ENCODE measurements at places on chromosomes 7 and 10.

- DNase-seq: no peak
Observed at GRCh38 chr10:5896208-5897052, 6.4 kb downstream of the FBH1 start.

DNA sequence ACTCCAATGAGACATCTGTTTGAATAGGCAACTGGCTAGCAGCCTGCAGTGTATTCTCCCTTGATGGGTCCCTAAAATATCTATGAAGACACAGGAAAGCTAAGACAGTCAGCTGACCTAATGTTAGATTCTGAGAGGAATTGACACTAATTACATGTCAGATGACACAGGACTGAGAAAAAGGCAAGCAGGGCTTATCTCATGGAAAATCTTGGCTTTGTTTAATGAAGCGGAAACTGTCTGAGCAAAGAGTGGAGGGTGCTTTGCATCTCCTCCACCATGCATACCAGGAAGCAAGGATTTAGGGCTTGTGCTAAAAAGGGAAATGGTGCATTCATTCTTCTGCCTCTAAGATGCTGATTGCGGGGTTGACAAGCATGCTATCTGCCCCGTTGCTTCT, 135.5 kb upstream of the GLI3 start:
- no peak for DNase-seq

DNA sequence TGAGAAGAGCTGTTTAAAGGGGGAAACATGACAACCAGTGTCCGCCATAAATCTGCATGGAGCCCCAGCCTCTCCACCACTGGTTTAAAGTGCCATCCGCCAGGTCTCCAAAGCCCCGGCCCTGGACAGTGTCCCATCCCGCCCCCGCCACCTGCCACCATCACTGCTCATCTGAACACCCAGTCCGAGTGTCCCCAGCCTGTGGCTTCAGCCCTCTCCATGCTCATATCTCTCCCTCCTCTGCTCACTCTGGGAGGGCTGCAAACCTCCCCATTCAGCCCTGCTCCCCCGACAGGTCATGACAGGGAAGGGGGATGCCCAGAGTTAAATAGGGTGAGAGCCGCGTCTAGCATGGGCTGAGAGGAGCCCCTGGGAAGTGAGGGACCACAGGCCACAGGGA, 266.2 kb downstream of the DNAJB6 start:
- DNase-seq: no peak

GRCh38 chr7:68276725-68277124, 1280.1 kb downstream of the TYW1 start:
- DNase-seq: no peak

DNA sequence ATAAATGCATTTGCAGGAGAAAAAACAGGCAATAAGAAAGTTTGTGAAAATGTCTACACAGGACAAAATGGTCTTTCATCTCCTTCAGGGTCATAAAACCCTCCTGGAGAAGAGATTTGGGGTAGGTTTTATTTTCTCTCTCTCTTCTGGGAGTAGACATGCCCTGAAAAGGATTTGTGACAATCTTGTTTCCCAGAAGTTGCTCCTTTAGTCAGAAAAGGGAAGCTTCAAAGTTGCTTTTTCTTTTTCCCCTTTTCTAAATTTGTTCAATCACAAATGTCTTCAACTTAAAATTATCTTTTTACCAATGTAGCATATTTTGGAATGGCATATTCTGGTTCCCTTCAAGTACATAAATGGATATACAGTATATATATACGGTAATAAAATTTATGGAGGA, 9.4 kb upstream of the ANKRD22 start:
- no peak for DNase-seq

DNA sequence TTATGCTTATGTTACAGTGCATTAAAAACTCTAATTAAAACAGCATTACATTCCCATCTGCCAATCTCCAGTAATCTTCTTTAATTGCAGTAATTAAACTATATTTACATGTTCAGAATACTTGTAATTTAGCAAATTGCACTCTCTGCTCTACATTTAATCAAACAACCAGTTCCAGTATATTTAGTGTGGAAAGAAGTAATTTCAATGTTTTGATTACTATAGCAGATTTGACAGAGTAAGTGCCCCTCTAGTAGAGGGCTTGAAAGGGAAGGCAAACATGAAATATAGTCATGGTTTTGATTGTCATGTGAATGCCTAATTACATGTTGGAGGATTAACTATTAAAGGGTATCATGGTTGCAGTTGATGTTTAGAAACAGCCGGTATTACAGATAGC, 739.7 kb downstream of the AUTS2 start:
- DNase-seq: no peak

- no peak for DNase-seq
Observed at GRCh38 chr10:71648933-71649320, 70.7 kb downstream of the C10orf105 start.

GRCh38 chr10:49322371-49323170, 23.6 kb downstream of the C10orf71 start:
- no peak for DNase-seq

DNA sequence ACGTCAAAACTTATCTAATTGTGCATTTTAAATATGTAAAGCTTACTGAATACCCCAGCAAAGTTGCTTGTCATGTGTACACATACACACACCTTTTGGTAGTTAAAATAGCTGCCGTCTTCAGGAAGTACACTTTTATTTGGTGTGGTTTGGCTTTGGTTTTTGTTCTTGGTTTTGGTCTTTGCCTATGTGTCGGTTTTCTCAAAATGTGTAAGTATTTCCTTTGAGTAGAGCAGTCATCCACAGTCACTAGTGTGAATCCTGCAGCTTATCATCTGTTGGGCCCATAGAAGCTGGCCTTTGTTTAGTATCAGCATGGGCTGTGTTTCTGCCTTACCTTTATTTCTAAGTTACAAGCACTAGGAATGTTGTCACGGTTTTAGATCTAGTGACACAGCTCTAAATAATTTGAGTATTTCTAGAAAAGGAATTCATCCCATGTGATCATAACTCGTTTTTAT, 35.3 kb downstream of the NET1 start:
- DNase-seq: no peak

DNA sequence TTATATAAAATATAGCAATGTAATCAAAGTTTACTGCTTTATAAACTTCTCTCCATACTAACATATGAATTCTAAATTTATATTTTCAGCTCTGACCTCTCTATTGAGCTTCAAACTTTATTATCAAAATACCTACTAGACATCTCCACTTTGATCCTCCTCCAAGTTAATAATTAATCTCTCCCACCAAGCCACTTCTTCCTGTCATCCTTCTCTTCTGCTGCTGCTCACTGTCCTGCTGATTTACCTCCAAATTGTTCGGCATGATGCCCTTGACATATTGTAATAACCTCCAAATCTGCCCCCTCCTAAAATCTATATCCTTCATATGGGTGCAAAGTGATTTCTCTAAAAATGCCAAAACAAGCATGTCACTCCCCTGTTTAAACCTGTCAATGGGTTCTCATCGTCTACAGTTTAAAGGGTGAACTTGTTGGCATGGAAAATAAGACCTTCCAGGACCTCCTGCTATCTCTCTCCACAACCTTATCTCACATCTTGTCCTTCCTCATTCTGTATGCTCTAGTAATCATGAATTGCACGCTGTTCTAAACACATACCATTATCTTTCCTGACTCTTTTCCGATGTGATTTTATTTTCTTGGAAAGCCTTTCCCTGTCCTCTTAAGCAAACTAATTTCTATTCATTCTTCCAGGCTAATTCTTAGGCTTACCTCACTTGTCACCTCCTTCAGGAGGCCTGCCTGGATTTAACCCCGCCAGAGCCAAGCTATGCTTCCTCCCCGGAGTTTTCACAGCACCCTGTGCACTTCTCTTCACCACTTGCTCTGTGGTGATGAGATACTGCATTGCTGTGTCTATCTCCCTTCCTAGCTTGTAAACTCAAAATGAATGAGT, 52.1 kb upstream of the STK17A start:
- DNase-seq: no peak

GRCh38 chr7:112646783-112647182, 143.4 kb downstream of the TMEM168 start:
- DNase-seq: no peak

GRCh38 chr10:86024281-86025041, 342.1 kb downstream of the GRID1 start:
- no peak for DNase-seq

DNA sequence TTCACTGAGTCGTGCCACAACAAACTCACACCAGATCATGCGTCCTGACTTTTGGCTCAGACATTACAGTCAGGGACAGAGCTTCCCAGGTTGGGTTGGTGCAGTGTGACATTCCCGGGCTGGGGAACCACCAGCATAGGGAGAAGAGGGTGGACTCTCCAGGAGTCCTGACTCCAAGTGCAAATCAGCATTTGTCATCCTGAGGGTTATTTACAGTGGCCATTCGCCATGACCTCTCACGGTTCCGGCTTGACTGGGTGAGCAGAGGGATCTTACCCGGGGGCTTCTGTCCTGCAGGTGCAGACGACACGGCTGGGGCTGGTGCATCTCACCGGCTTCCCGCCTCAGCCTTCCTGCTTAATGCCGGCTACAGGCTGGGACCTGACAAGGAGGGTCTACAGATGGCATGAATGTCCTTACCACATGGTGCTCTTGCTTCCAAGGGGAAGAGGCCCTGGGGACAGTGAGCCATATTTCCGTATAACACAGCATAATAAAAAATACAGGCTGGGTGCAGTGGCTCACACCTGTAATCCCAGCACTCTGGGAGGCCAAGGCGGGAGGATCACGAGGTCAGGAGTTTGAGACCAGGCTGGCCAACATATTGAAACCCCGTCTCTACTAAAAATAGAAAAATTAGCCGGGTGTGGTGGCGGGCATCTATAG, 12.5 kb upstream of the INTS1 start:
- no peak for DNase-seq

DNA sequence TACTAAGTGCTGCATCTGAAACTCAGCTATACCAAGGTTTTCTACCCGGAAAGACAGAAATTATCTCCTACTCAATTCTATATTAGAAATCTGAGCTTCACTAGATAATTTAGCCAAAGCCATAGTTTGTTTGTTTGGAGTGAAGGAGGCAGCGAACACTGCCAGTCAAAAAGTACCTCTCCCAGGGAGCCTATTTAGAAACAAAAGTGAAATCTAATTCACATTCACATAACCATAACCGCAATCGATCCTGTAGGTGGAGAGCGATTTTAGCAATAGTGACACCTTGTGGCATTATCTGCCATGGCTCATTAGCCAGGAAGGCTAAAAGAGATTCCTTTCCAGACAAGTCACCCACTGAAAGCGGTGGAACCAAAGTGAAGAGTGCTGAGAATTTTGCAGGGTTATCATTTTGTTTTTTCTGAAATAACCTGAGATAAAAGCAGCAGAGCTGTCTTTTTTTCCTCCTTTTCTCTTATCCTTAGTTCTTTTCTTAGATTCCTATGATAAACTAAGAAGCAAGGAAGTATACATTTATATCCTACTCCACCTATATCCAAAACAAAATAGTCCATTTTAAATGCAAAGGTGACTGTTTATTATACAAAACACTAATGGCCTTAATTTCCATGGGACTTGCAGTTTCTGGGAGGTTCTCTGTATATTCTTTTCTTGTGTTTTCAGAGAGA, 83.7 kb upstream of the BET1 start:
- DNase-seq: no peak

DNA sequence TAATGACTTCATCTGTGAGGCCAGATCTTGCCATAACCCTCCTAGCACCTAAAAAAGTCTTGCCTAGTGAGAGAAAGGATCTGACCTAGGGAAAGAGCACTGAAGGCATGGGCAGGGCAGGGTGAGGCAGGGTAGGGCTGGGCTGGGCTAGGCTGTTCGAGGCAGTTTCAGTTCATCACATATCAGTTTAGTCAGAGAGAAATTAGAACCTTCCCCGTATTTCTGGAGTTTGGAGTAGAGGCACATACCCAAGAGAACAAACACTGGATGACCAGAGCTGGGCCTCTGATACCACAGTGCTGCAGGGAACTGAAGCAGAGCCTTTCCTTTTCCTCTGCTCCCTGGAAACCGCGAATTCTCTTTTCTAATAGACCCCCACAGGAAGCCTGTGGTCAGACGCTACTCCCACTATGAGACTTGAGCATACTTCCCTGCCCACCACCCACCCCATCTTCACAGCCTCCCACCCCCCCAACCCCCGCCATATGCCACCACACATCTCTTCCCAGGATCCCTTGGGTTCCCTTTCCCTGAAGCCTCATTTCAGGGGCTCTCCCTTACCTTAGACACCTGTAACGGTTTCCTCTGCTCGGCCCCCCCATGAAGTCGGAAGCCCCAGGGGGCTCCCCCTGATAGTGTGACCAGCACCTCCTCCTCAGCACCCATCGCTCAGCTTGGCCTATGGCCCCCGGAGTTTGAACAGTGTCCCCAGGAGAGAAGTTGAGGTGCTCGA, 406 bp downstream of the SYNPO2L start:
- DNase-seq: no peak

DNA sequence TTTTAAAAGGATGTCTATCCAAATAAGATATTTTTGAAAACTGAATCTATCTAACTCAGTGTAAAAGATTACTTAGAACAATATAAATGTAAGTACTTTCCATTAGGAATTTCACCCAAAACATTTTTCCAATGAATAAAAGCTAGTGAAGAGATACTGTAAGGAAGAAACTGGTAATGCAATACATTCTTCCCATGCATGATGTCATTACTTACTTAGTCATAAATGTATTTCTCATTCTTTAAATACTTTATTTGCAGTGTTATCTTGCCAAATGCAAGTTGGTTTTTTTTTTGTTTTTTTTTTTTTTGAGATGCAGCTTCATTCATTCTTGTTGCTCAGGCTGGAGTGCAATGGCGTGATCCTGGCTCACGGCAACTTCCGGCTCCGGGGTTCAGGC, 265.6 kb downstream of the PHF14 start:
- DNase-seq: no peak

DNA sequence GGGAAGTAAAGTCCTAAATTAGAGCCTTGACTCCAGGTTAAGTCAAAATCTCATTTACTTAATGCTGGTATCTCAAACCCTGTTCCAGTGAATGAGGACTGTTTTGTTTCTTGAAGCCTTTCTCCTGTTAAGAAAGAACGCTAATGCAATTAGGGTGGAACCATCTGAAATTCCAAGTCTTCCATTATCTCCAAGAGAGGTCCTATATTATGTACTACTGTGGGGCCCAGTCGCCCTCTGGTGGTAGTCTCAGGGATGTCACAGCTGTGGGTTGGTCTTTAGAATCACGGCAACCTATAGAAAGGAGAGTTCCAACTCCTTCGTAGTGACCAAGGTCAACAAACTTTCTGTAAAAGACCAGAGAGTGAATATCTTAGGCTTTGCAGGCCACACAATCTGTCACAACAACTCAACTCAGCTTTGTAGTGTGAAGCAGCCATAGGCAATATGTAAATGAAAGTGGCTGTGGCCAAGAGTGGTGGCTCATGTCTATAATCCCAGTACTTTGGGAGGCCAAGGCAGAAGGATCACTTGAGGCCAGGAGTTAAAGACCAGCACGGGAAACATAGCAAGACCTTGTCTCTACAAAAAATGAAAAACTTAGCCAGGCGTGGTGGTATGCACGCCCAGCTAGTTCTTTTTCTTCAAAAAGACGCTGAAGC, 9.3 kb downstream of the RPP38 start:
- no peak for DNase-seq

DNA sequence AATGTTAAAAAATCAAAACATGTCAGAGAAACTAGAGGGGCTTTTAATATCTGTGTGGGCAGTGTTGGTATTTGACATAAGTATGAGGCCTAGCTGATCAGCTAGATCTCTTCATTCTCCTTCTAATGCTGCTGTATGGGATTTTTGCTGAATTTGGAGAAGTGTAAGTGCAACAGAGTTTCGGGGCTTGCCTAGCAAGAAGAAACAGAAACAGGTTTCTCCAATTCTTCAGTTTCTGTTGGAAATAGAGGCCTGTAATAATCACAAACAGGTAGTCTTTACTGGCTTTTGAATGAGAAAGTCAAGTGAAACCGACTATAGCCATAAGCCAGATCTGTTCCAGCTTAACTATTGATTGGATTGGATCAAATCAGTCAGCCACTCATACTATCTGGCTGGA, 96.4 kb upstream of the PCLO start:
- no peak for DNase-seq
